ENCODE measurements at places on chromosomes 12 and 14.

DNA sequence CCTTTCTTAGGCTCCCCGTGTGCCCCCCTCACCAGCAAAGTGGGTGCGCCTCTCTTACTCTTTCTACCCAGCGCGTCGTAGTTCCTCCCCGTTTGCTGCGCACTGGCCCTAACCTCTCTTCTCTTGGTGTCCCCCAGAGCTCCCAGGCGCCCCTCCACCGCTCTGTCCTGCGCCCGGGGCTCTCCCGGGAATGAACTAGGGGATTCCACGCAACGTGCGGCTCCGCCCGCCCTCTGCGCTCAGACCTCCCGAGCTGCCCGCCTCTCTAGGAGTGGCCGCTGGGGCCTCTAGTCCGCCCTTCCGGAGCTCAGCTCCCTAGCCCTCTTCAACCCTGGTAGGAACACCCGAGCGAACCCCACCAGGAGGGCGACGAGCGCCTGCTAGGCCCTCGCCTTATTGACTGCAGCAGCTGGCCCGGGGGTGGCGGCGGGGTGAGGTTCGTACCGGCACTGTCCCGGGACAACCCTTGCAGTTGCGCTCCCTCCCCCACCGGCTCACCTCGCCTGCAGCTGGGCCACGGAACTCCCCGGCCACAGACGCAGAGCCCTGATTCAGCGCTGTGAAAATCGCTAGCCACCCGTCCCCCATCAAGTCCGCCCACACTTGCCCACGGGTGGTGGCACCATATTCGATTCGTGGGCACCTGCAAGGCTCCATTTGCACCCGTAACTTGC is 1.3 kb downstream of the TMEM233 start:
- DNase-seq: no peak

DNA sequence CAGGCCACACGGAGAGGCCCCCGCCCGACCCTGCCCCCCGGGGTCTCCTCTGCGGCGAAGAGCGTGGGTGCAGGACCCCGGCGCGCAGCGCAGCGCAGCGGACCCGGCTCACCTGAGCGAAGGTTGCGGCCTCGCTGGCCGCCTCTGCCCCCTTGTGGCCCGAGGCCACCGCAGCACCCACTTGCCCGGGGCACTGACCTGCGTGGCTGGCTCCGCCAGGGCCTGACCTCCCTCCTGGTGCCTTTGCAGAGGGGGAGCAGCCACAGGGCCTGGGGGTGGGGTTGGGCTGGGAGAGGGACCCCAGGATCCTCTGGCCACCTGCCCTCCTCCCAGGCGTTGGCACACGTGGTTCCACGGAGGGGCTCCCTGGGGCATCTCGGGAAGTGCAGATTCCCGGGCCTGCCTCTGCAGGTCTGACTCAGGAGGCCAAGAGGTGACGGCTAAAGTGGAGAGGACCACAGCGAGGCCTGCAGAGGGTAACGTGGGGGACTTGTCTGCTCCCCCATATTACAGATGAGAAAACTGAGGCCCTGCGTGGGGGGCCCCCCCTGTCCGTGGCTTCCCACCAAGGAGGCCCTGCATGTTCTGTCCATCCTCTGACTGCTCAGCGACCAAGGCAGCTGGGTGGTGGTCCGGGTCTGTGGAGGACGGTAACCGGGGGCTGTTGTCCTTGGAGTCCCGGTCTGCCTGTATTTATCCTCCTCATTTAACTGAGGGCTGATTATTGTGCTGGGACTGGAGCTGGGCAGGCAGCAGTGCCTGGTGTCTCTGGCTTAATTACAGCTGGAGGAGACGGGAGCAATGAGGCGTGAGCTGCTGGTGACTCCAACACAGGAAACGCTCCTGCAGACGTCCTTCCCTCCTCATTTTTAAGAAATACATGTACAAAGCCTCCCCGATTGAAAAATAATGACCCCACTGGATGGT is 67.9 kb upstream of the BEGAIN start:
- DNase-seq: no peak

DNA sequence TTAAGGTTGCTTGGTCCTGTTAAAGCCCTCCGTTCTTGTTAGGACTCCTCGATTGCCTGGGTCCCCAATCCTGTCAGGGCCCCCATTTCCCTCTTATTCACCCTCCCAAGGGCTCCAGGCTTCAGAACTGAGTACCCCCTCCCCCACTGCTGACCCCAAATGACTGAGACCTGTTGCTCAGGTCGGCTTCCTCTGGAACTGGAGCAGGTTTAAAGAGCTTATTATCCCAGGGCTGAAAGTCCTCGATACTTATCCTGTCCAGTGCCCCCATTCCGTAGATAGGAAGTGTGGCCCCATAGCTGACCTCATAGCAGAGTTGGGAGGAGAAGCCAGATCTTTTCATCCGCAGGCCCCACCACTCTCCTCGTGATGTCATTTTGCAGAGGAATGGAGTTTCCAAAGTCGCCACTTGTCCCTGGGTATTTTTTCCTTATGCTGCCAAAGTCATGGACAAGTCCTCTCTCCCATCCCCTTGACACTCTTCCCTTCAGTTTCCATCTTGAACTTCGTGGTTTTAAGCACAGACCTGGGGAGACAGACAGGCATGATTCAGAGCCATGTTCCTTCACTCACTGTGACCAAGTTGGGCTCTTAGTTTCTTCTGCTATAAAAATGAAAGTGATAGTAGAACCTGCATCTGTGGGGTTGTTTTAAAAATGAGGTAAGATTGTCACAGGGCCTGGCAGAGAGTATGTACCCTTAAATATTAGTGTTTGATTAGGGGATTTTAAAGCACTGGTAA is 1.2 kb downstream of the USP30 start:
- DNase-seq: no peak

DNA sequence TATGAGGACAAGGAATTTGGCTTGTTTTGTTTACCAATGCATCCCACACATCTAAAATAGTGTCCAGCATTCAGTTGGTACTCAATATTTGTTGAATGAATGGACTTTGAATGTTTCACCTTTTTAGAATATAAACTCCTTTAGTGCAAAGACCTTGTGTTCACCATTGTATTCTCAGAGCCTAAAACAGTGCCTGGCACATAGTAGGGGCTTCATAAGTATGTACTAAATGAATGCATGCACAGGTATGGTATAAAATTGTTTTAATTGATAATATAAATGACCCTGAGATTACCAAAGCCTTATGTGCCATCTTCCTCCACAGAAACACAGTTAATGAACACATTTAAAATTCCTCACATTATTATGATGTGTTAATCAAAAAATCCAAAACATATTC is 5.0 kb upstream of the NFYB start:
- no peak for DNase-seq

- DNase-seq: peak; percentile 27
Observed at GRCh38 chr14:64880221-64881121, 764 bp upstream of the SPTB start.
